Fibroblast of gingiva (primary cell): ENCODE measurements at places on chromosomes 6 and 20.

DNA sequence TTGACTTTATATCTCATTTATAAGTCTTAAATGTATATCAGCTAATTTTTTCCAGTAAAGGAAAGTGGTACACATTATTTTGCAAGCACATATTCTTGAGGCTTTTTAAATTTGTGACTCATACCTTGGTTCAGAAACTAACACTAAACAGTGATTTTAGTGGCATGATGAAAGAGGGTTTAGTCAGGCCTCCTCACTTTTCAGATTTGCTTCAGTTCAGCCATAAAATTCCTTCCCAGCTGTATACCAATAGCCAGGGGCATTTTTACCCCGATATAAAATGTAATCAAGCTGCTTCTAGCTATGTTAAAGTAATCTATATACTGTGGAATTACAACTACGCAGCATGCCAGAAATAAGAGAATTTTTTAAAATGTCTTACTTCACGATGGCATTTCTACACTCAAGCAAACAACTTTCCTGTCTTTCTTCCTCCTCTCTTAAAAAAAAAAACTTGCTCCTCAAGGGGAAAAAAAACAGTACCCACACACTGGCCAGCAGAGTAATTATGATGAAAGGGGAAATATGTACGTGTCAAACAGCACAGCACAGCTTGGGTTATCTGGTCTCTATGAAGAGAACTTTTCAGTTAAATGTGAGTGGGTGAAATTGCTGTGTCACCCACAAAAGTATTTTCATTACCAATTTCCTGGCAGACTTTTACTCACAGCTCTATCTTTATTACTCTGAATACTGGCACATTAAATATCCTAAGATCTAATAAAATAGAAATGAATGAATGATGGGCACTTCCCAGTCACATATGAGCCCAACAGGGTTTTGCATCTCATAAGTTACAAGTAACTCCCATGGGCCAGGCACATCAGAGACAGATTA is 244.8 kb upstream of the TENT5A start:
- DNase-seq: peak; percentile 89

DNA sequence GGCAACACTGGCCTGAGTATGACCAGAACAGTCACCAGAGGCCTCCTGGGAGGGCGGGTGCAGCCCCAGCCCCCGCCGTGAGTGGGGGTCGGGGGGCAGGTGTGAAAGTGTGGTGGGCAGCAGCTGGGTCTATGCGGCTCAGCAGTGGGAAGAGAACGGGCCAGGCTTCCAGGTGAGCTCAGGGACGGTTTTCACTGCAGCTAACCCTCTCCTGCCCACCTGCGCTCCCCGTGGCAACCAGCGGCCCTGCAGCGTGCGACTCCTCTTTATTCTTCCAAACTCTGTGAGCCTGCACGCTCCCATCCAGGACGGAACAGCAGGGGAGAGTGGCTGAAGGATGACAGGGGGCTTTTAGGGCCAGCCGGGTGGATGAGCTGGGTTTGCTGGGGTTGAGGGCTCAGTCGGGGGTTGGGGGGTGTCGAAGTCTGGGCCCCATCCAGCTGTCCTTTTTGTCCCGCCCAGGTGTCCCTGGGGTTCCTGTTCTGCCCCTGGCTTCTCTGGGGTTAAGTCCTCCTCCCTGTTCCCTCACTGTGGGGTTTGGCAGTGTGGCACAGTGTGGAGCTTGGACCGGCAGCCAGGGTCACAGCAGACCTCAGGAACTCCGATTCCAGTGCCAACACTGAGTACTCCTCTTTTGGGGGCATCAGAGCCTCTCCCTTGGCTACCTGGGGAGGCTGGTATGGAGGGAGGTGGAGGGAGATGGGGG is 859 bp upstream of the BIRC7 start:
- DNase-seq: no peak

DNA sequence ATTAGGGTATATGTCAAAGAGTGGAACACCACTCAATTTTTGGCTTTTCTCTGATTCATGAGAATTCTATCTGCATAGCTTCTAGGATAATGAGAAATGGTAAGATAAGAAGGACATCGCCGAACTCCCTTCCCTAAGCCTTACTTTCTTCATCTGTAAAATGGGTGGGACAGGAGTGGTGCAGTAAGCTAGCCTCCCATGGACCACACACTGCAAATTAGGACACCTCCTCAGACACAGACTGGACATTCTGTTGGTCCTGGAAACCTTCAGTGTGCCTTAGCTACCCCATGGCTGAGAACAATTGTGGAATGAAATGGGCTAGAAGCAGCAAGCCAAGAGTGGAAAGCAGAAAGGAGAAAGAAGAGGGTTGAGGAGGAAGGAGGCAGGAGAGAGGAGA is 89.6 kb downstream of the BMP7 start:
- no peak for DNase-seq

DNA sequence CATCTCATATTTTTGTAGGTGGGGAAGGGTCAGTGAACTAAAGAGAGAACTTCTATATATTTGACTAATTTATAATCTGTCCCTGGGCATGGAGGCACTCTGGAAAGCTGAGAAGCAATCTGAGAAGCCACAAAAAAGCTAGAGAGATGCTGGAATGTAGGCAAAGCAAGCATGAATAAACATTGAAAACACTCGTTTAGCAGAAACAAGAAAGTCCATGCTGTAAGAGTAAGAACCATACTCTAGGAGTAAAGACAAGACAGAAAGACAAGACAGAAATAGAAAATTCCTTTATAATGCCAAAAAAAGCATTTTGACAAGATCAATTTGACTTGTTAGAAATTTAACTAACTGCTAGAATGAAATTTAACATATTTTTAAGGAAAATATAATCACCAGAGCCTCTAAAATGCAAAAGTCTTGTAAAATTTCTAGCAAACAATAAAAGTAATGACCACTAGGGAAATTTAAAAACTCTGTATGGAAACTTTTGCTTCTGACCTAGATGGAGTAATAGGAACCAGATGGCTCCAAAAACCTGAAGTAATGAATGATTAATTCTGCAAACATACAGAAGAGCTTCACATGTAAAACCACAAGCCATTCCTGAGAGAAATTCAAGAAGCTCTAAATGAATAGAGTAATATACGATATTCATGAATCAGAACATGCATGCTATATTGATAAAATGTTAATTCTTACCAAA is 625.7 kb upstream of the PTCHD4 start:
- peak; percentile 77 for DNase-seq

- DNase-seq: no peak
Observed at GRCh38 chr20:3767110-3767426, 485 bp downstream of the ADISSP start.

DNA sequence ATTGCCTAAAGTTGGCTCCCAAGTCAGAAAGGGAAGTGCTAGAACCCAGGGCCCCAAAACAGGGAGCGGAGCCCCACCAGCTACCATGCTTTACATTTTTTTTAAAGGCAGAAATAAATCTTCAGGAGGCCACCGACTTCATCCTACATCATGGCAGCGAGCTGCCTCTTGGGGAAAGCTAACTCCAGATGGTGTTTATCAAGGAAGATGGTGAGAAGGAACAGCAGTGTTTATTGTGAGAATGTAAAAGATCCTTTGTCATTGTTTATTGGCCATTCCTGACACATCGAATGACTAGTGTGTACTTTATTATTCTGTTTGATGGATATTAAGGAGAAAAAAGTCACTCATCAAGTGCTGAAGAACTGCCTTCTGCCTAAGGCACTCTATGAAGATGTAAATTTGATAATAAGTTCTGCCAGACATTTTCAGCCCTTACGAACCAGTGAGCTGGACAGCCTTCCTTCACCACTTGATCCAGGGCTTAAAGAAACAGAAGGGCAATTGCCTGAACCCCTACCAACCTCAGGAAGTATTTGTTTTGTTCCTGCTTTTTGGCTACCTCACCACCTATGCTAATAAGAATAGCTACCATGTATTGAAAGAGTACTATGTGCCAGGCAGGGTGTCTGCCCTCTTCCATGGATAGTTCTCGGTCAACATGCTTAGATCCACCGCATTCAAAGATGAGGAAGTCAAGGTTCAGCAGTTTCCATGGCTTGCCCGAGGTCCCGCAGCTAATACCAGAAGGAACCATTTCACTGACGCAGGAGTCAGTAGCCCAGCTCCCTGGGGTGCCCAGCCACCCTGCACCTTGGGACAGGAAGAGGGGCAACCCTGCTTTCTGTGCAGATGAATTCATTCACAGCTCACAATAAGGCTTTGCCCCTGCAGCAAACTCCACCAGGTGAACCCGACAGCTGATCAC is 194.7 kb upstream of the RREB1 start:
- no peak for DNase-seq

DNA sequence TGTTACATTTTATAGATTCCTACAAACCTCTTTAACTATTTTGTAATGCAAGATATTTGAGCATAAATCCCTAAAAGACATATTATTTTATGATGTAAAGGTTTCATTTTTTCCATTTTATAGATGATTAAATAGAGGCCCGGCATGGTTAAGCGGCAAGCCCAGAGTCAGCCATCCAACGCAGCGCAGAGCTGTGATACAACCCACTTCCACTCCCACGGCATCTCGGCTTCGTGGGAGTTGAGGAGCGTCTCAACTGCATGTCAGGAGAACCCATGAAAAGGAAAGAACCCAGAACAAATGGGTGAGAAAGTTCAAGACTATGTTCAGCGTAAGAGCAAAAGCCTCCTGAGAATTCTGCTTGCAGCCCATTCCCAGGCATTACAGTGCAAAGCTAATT is 488.2 kb downstream of the PRKN start:
- DNase-seq: no peak

DNA sequence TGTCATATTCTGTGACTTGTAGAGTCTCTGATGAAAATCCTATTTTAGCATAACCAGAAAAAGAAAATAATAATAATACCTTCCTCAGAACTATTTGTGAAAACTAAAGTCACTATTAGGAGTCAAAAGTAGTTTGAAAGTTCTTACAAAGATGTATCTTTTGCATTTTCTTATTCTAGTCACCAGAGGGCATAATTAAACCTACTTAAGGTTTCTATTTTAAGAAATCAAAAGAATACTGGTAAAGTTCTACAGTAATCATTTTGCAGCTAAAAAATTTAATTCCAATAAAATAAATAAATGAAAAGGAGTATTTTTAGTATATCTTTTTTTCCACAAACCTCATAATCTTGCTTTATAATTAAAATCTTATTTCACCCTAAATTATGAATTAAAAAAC is 28.0 kb upstream of the MCM9 start:
- DNase-seq: peak; percentile 6

DNA sequence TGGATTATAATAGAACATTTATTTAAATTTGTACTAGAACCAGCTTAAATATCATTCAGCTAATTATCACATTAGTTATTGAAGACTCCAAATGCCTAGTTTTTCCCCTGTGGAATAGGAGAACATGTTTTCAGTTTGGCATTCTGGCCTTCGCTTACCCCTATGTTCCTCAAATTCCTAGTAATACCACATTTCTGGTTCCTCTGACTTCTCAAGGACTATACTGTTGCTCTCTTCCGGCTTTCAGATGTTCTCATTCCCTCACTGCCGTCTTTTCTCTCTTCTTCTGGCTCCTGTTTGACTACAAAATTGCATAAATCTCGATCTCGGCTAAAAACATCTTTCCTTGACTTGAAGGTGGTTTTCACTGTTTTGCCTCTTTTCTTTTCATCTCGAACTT is 71.8 kb upstream of the KHDRBS2 start:
- DNase-seq: no peak

DNA sequence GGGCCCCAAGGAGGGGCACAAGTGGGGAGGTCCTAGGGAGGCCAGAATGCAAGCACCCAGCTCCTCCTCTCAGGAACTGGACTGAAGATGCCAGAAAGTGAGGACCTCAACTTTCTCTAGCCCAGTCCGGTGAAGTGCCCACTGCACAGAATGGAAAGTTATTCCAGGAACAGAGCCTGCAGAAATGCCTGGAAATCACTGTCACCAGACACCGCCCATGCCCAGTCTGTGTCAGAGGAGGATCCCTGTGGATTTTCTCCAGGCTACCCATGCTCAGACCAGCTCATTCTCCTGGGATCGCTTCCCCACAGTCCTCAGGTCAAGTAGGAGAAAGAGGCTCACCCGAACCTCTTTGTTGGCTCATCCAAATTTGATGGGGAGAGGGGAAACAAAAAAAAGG is 6.5 kb downstream of the PRPH2 start:
- DNase-seq: no peak

DNA sequence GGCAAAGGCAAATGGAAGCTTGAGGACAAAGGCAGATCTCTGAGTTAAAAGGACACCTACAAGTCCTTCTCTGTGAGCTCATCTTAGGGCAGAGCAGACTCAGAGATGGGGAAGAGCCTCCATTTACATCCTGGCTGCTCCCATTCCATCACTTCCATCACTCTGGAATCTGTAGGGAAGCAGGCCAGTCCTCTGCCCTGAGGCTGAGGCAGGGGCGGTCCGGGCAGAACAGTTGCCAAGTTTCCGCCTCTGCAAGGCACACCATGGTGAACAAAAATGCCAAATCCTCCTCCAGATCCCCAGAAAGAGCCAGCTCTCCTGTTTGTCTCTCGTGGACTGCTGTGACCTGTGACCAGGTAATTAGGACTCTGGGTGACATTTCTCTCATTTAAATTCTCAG is 209.6 kb upstream of the SSTR4 start:
- no peak for DNase-seq

DNA sequence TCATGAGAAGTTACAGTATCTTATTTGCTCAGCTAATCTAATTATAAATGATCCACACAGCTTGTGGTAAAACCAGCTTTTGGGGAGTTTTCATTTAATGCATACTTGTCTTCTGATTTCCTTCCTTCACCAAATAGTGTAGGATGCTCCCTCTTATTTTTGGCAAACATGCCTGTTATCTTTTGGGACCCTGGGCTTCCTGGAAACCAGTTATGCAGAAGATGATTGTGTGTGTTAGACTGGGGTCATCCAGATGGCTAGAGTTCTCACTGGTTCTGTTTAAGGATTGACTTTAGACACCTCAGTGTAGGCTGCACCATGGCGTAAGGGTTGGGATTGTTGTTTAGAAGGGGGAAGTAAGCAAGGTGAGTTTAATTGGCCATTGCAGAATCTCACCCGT is 61.3 kb downstream of the PTPN1 start:
- no peak for DNase-seq

- no peak for DNase-seq
Observed at GRCh38 chr20:46013322-46013828, 4.7 kb downstream of the MMP9 start.
